NCI-H2081 (cell line): ENCODE measurements at places on chromosomes 7 and 10.

DNA sequence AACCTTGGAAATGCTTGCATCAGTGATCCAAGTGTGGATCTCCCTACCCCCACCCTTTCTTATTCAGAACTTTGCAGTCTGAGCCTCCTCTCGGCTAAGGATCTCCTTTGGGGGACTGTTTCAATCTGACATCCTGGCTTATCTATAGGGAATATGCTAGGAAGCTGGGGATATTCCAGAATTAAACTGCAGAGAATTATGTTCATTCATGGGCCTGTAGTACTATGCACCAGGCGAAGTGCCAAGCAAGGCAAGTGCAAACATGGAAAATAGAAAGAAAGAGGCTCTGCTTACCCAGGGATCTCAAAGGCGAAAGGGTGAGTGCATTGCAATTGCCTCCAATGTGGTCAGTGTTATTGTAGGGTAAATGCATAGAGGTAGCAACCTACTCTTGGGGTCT, 96.5 kb downstream of the CACNB2 start:
- DNase-seq, result no peak

- no peak for DNase-seq
Observed at GRCh38 chr10:103564116-103564501, 70.6 kb downstream of the NEURL1 start.

- DNase-seq, result peak; percentile 74
Observed at GRCh38 chr10:77391605-77392235, 245.9 kb downstream of the KCNMA1 start.

DNA sequence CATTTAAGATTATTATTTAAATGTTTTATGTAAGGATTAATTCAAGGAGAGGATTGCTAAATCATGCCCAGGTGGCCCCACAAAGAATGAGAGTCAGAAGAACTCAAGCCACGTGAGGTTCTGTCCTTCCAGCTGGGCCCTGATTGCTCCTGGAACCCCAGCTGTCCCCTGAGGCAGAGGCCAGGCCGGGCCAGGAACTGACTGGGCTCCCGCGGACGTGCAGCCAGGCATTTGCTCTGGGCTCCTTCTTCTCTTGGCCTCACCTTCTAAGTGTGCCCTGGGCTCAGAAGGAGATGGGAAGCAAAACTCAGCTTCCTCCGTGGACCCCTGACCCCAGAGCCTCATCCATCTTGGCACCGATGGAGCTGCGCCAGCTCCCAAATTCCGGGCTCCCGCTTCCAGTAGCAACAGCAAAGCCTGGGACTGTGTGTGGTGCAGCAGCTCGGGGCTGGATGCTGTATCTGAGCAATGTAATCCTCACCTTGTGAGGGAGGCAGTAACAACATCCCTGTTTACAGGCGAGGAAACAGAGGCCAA, 250.6 kb upstream of the PPP2R2D start:
- DNase-seq, result no peak

- DNase-seq, result no peak
Observed at GRCh38 chr7:22882106-22882505, 59.5 kb upstream of the TOMM7 start.

- no peak for DNase-seq
Observed at GRCh38 chr7:54615537-54615936, 73.4 kb downstream of the VSTM2A start.

DNA sequence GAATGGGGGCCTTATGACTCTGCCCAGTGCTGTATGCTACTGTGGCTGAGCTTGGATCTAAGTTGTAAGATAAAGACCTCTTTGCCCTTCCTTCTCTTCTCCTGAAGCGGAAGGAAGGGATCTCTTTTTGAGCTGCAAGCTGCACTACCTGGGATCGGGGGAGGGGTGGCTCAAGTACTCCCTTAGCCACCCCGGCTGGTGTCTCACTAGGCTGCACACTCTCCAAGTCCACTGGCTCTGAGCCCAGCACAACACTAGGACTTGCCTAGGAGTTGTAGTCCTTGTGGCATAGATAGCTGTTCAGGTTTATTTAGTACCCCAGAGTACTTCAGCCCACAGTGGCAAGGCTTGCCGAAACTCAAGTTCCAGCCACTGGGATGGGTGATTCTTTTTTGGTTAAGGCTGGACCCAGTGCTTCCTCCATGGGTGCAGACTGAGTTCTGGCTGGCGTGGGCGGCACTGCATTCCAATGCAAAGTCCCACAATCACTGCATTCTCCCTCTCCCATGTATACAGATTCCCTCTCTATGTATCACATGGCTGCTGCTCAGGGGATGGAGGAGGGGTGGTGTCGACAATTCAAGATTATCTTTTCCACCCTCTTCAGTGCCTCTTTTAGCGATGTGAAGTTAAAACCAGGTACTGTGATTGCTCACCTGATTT, 76.2 kb upstream of the SLC25A13 start:
- DNase-seq, result no peak

DNA sequence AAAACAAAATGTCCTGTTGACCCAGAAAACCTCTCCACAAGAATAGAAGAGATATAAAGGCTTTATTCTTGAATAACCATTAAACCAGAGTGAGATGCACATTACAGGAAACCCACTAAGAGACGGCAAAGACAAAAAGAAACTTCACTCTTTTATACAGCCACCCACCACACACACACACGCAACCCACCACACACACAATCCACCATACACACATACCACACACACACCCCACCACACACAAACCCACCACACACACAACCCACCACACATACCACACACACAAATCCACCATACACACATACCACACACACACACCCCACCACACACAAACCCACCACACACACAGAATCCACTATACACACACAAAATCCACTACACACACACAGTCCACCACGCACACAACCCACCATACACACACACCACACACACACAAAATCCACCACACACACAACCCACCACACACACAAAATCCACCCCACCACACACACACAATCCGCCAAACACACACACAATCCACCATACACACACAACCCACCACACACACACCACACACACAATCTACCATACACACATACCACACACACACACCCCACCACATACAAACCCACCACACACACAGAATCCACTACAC, 9.5 kb upstream of the REPIN1 start:
- no peak for DNase-seq

DNA sequence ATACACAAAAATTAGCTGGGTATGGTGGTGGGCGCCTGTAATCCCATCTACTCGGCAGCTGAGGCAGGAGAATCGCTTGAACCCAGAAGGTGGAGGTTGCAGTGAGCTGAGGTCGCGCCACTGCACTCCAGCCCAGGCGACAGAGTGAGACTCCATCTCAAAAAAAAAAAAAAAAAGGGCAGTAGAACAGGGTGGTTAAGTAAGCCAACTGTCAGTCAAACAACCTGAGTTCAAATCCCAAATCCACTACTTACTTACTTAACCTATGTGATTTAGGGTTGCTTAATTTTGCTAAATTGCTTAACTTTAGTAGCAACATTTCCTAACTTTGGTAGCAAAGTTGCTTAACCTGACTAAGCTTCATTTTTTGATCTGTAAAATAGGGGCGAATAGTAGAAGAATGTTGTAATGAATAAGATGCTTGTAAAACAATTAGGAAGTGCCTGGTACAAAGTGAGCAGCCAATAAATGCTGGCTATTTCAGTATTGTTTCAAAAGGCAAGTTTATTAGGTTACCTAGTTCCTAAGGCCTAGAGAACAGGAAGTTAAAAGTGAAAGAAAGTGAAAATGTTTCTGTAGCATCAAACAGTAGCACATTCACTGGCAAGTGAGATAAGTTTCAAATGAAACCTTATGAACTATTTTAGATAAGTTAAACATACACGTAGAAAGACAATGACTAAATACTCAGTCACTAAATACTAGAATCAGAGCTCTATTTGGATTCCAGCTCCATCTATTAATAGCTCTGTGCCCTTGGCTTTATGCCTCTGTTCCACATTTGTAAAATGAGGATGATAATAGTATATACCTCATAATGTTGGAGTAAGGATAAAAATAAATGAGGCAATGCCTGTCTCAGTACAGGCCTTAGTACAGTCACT, 64.3 kb downstream of the HOXA1 start:
- no peak for DNase-seq

- DNase-seq, result no peak
Observed at GRCh38 chr10:43376046-43376635, 4.7 kb downstream of the FXYD4 start.

GRCh38 chr7:38548605-38549004, 82.6 kb downstream of the AMPH start:
- peak; percentile 18 for DNase-seq

DNA sequence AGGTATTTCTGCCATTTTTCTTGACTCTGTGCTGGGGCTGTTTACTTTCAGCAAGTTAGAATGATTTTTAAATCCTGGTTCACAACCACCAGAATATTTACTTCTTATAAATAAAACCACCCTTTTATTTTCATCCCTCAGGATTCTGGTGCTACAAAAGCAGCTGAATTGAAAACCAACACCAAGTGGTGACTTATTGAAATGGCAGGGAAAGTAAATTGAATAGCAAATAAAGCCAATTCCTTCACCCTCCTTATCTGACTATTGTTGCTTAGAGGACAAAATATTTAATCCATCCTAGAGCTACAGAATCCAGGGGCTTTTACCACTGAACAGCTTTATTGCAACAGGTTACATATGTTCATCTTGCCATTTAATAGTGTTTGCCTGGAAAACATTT, 828.6 kb upstream of the GHITM start:
- DNase-seq, result no peak
